ENCODE measurements at places on chromosomes 5 and 9. TPM values are rescaled to one million over a fixed set of nuclear protein-coding genes. Genes with fewer than 3 reads are reported as not detected.

CDC14B gene
- 0.55 TPM for total RNA-seq

SV2C gene
- total RNA-seq = 0.03 TPM

NIPSNAP3A gene
- total RNA-seq = 21.1 TPM

CCDC152 gene
- total RNA-seq = 4.2 TPM

OR13C3 gene
- total RNA-seq = not detected

PCSK1 gene
- not detected for total RNA-seq

WHRN gene
- 1.2 TPM for total RNA-seq

LHX3 gene
- total RNA-seq = not detected

RNF180 gene
- not detected for total RNA-seq
